ENCODE measurements at places on chromosomes 1 and 21.
A peak's percentile ranks its signal among the peaks of the same experiment; 100 is the strongest.

GRCh38 chr1:30908696-30909364 is at the start of gene SDC3:
Gene SDC3 (minus strand): TSS chr1:30908758. CDS start chr1:30908586, 172 bp downstream.
- no peak for DNase-seq

GRCh38 chr1:59593798-59594790 is 220.7 kb upstream of the HOOK1 start:
- DNase-seq, result no peak

- DNase-seq, result no peak
These were observed 91.1 kb upstream of the RAB3GAP2 start for GRCh38 chr1:220363196-220363837.

DNA sequence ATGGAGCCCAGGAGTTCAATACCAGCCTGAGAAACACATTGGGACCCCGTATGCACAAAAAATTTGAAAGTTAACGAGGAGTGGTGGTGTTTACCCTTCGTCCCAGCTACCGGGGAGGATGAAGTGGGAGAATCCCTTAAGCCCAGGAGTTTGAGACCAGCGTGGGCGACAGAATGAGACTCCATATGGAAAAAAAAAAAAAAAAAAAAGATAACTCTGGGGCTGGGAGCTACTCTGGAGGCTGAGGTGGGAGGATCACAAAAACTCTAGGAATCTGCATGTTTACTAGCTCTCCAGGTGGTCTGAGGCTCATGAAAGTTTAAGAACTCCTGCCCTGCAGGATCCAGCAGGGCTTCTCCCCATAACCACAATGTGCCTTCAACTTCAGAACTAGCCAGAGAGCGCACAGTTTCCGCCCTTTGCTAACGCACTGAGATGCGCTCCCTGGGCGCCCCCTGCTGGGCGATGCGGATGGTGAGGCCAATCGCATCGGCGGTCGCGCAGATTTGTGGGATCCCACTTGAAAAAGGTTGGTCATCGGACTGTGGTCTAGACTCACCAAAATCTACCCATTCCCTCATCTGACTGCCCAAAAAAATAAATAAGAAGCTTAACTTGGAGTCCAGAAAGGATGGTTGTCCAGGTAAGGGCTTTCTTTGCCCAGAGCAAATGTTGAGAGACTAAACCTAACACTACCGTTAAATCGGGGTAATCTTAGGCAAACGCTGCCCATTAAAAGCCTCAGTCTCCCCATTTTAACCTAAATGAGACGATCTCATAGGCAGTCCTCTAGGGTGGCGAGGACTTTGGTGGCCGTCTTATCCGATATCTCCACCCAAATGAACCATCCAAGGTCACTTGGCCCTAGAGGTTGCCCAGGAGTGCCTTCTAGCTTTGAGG is 8.8 kb downstream of the ZNF683 start:
- peak; percentile 56 for DNase-seq

- DNase-seq, result no peak
These were observed 275.5 kb downstream of the TPR start for GRCh38 chr1:186099336-186100104.

DNA sequence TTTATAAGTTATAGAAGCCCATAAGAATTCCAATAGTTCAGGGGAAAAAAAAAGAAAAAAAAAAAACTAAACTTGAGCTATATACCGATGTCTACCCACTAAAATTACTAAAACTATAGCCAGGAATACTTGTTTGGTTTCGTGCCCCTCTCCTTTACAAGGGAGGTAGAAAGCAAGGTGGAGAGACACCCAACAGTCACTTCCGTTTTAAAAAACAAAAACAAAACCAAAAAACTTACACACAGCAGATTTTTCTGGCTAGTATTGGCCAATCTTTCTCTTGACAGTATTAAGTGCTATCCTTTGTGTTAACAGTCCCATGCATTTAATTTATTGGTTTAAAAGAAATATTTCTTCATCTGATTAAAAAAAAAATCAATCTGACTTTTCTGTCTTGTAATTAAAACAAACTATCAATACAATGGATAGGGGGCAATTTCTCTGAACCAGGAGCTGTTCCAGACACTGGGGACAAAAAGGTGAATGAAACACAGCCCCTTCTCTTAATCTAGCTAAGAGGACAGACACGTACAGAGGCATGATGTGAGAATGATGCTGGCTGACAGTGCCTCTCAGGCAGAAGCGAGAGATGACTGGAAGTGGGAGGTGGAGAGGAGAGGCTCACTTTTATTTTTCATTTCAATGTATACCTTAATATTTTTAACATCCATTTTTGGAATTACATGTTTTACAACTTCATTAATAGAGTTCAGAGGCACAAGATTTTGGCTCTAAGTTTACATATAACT is 214.8 kb downstream of the RERE start:
- no peak for DNase-seq

- DNase-seq, result no peak
These were observed 360.1 kb upstream of the RGS18 start for GRCh38 chr1:191798178-191798577.

DNA sequence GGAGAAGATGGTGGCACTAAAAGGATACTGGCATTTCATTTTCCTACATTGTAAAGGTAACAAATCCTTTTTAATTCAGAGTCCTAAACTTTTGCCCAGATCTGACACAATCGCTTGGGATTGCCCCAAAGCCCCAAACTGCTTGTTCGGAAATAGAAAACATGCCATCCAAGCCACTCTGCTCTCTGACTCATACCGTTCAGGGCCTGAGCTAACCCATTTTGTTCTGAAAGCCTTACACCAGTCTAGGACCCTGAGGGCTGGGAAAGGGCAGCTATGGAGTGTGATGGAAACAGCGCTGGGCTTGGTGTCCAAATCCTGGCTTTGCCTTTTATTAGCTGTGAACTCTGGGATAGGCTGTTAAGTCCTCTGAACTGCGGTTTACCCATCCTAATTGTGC is 159.4 kb upstream of the UBE2U start:
- DNase-seq, result no peak

- DNase-seq, result peak; percentile 35
These were observed 1.3 kb downstream of the AHDC1 start for GRCh38 chr1:27602462-27603308.
